Epithelial cell of alveolus of lung (primary cell): ENCODE measurements at places on chromosomes 3 and 15. TPM values are rescaled to one million over a fixed set of nuclear protein-coding genes. Genes with fewer than 3 reads are reported as not detected.

GOLGA8O gene
- 0.24 TPM in 1 of 2 replicates, not detected in the other for total RNA-seq

ANKRD28 gene
- total RNA-seq, result 55.6 and 62.7 TPM in 2 replicates

MORC1 gene
- total RNA-seq, result not detected in 2 replicates

CPEB1 gene
- total RNA-seq, result 2.5 and 8.6 TPM in 2 replicates
